T follicular helper cell (primary cell): ENCODE measurements at places on chromosomes 16 and 17.
A peak's percentile ranks its signal among the peaks of the same experiment; 100 is the strongest.

GRCh38 chr17:46733837-46734475, 84.5 kb downstream of the WNT3 start:
- no peak for DNase-seq

DNA sequence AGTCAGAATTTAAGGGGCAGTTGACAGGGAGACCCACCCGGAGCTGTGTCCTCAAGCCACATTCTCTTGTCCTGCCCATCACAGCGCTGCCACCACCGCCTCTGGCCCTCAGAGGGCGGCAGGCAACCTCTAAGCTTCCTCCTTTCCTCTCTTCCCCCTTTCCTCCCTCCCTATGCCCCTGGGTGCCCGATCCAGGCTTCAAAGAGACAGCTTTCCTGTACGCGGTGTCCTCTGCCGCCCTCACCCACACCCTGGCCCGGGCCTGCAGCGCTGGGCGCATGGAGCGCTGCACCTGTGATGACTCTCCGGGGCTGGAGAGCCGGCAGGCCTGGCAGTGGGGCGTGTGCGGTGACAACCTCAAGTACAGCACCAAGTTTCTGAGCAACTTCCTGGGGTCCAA, 23.5 kb downstream of the WNT9B start:
- DNase-seq, result no peak

GRCh38 chr16:56262148-56262547, 70.9 kb downstream of the GNAO1 start:
- DNase-seq, result peak; percentile 50

DNA sequence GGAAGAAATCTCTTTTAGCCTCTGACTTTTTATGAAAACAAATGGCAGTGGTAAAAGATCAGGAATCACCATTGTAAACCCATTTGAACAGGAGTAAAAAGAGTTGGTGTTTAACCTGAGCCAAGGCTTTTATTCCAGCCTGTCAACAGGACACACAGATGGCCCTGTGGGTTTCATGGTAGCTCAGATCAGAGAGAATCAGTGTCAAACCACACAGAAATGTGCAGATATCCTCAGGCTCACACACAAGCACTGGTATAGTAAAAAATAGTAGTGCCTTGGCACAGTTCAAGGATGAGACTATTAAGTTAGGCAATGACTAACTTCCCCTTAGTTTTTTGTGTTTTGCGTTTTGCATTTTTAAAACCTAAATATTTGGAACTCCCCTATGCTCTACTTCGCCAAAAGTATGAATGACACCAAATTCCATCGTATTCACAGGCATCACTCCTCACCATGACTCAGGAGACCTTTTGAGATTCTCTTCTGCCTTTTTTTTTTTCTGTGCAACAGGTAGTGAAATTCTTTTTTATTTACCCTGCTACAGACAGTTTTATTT, 1200.0 kb downstream of the CDH11 start:
- no peak for DNase-seq

DNA sequence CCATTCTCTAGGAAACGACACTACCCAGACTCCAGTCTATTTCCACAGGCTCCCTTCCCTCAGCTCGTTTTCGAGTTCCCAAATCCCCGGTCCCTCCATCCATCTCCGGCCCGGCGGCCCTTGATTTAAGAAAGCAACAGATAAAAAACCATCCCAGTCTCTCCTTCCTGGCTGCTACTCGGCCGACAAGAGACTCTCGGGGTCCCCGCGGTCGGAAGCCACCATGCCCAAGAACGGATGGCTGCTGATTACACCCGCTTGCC, 182 bp downstream of the RPL26 start:
- DNase-seq, result no peak

GRCh38 chr17:71760062-71760720, 360.6 kb upstream of the SOX9 start:
- no peak for DNase-seq

DNA sequence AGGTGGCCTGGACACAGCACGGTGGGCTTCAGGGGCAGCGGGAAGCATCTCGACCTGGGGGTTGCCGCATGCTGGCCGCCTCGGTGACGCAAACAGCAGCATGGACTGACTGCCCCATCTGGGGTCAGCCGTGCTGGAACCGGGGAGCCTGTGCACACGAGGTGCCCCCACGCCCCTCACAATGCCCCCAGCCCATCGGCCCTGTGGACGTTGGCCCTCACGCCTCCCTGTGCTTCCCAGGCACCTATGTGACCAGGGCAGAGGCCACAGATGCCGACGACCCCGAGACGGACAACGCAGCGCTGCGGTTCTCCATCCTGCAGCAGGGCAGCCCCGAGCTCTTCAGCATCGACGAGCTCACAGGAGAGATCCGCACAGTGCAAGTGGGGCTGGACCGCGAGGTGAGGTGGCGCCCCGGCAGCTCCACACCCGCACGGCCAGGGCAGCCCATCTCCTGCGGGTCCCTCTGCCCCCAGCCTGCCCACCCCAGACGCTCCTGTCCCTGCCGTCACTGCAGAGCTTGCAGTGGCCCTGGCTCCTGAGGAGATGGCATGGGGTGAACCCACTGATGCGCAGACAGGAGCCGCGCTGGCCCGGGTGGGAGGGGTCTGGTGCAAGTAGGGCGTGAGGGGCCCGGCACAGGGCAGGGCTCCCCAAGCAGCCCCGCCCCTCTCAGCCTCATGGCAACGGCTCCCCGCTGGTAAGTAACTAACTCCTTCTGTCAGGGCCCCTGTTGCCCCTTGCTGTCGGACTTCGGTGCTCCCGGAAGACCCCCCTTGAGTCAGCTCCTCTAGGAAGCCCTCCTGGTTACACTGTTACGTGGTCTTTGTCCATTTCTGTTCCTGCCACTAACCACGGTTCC, 13.6 kb downstream of the CDH15 start:
- DNase-seq, result peak; percentile 29

DNA sequence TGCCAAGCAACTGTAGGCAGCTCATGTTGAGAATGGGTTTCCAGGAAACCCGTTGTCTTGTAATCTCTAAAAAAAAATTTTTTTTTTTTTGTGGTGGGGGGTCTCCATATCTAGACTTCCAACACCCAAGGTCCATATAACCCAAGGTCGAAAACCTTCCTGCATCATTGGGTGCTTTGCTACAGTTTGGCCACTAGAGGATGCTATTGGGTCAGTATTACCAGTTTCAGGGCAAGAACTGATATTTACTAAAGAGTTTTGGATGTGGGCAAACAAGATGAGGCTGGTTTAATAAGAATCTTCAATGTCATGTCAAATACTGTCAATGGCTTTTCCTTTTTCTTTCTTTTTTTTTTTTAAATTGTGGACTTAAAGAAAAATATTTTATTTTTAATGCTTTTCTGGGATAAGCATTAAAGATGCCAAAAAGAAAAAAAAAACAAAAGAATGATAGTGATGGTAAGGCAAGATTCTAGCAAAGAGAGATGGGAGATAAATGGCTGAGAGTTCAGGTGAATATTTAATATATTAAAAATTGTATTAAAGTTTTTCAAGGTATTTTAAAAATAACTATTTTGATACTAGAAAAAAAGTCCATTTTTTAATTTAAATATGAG, 62.2 kb downstream of the DHRS7C start:
- no peak for DNase-seq

- no peak for DNase-seq
Measured at GRCh38 chr16:87791295-87792204, 25.8 kb upstream of the KLHDC4 start.

GRCh38 chr17:36879624-36880131, 57.6 kb upstream of the LHX1 start:
- no peak for DNase-seq

DNA sequence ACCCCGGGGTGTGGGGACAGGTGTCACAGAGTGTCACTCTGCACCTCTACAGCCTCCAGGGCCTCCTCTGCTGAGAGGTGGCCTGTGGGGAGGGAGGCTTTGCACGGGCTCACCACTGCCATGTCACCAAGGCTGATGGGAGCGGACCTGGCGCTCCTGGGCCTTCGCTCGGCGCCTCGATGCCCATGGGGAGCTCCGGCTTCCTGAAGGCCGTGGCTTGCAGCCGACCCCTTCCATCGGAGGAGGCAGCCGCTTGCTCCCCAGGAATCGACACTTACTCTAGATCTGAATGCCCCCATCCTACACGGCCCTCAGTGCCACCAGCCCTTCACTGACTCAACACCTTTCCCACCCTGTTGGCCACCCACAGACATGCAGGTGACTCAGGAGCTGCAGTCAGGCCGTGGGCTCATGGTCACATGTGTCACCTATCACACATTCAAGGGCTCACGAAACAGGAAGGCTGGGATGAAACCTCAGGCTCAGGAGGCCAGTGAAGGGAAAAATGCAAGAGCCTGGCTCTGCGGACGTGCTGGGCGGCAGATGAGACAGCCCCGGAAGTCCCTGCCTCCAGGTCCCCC, 11.9 kb downstream of the LGALS3BP start:
- DNase-seq, result no peak

GRCh38 chr17:55895112-55895759, 144.4 kb downstream of the PCTP start:
- DNase-seq, result no peak

DNA sequence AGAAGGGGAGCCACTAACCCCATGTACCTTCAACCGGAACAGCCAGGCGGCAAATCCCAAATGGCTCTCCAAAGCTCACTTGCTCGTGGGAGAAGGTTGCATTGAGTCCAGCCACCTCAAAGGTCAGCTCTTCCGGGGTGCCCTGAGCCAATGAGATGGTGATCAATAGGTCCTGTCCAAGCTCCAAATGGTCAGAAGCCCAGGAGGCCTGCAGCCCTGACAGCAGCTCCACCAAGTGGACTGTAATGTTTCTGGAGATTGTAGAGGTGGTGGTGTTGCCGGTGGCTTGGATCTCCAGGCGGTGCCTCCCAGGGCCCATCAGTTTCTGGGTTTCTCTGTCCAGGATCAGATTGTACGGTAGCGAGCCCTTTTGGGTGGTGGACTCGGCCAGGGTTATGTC, 39.9 kb upstream of the BCO1 start:
- no peak for DNase-seq

DNA sequence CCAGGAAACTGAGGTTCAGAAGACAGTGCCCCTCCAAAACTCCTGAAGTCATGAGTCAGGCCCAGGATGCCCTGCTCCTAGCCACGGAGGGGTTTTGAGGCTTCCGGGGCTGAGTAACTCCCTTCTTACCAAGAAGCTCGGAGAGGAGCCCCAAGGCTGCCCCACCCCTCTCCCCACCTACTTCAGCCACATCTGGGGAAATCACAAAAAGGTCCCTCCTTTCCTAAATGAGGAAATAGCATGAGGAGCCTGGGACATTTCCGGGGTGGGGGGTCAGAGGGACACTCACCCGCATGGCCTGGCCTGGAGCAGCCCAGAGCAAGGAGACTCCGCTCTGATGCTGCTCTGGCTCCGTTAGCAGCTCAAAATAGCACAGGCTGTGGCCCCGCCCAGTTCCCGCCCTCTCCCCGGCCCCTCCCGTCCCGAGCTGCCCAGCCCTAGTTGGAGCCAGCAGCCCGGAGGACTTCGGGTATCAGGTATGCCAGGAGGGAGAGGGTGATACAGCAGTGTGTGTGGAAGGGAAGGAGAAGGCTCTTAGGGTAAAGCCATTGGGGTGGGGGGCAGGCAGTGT, 40.1 kb downstream of the MYO18A start:
- DNase-seq, result peak; percentile 58

DNA sequence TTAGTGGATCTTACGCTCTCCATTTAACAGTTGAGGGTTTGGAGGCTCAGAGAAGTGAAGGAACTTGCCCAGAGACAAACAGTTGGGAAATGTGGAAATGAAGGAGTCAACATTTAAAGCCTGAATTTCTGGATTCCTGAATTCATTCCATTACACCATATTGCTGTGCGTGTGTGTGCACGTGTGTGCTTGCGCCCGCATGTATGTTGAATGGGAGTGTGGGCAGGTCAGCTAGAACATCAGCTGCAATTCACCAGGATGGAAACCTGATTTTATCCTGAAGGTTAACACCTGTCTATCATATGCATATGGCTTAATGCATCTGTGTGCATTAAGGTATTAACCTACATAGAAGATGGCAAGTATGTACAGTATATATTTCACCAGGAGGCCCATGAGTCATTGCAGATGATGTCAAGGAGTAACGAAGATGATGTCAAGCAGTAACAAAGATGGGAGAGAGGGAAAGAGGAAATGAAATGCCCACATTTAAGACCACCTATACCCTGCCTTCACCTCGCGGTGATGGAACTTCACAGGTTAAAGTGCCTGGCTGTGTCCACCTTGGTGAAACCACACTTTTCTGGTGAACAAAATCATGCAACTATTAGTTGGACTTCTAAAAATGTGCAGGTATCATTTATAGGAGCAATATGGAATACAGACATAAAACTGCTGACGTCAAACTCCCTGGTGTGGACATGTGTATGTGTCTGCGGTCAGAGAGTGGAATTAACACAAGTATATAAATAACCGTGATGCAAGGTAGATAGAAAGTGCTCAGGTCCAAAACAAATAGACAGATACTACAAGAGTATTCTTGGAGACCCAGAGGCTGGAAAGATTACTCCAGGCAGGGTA, 832 bp upstream of the ADAP2 start:
- DNase-seq, result no peak

- no peak for DNase-seq
Measured at GRCh38 chr17:32487473-32488176, 832 bp downstream of the CDK5R1 start.

- DNase-seq, result no peak
Measured at GRCh38 chr17:28545787-28546415, 6.5 kb downstream of the UNC119 start.

GRCh38 chr17:27458524-27458908, 2.3 kb downstream of the KSR1 start:
- no peak for DNase-seq

- DNase-seq, result no peak
Measured at GRCh38 chr17:50165066-50165465, 739 bp upstream of the SGCA start.

- DNase-seq, result no peak
Measured at GRCh38 chr16:21603928-21604327, 4.6 kb downstream of the METTL9 start.

DNA sequence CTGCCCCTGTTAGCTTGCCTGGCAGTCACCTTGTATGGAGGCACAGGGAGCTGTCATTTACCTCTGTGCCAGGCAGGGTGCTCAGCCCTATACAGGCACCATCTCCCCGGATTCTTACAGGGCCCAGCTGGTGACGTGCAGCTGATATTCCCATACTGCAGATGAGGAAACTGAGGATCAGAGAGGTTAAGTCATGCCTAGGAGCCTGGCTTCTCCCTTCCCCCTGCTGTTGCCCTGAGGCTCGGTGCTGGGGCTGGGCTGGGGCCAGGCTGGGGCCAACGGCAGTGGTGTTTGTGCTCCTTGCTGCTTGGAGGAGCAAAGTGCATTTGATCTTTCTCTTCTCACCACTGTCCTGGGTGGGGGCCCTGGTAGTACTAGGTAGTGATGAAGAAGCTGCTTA, 54.7 kb upstream of the IL34 start:
- DNase-seq, result no peak
